Activated T-cell treated with anti-CD3 and anti-CD28 coated beads for 1 hour (primary cell): ENCODE measurements at places on chromosomes 2 and 18.

DNA sequence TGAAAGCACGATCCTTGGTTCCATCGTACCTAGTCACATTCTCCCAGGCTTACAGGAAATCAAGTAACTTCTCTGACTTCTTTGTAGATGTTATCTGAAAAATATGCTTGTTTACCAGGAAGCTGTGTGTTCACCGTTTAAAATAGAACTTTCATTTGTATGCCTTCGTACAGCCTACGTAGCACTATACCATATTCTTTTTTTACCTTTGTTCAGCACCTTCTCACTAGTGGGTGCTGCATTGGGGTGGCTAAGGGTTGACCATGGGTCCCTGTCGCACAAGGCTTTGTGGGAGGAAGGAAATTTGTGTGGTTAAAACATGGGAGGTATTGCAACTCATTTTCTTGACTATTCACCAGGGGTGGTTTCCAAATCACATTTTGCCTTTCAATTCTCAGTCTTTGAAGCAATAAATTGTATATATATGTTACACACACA, 16.6 kb downstream of the MALT1 start:
- no peak for DNase-seq

DNA sequence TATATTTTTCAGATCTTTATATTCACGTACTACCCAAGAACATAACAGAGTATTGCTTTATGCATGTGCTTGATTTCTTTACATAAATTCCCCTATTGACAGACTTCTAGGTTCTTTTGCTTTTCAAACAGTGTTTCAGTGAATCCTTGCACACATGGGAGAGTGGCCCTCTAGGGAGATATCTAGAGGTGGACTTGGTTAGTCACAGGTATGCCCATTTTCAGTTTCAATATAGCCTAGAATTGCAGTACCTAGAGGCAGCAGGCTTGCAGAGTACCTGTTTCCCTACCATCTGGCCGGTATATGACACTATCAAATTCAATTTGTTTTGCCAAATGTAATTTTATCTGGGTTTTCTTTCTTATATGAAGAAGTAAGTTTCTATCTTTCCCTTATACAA, 36.8 kb downstream of the EML6 start:
- DNase-seq = no peak

DNA sequence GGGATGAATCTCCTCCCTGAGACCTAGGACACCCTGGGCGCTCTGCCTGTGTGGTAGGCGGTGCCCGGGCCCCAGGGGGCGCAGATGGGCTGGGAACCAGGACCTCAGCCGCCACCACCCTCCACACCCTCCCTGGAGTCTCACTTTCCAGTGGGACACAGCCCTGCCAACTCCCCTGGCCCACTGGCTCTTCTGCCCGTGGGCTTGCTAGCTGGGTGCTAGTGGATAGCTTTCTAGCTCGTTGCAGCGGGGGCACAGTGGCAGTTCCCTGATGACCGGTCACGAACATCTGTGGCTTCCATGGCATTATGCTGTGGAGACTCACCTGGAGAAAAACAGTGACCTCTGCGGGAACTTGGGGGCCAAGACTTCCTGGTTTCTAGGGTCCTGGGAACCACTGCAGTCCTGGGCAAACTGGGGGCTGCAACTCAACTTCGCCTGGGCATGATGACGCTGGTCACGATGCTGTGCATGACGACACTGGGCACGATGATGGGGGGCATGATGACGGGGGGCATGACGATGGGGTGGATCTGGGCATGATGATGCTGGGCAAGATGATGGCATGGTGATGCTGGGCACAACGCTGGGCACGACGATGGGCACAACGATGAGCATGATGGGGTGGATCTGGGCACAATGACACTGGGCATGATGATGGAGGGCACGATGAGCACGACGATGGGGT, 31.0 kb upstream of the ALLC start:
- no peak for DNase-seq

DNA sequence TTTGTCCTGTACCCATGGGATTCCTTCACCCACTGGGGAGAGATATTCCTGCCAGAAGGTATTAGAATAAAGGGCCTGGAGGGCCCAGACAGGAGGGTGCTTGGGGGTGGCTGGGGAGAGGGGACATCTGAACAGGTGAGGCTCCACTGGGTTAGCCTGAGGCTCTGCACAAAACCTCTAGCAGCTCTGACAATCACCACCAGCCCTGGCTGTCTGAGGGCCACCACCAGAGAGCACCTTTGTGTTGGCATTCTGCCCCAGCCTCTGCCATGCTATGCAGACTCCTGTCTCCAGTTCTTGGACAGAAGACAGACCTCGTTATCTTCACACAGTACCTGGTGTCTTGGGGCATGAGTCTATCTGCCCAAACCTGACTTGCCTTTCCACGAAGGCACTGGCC, 25.3 kb downstream of the SLC16A14 start:
- no peak for DNase-seq

DNA sequence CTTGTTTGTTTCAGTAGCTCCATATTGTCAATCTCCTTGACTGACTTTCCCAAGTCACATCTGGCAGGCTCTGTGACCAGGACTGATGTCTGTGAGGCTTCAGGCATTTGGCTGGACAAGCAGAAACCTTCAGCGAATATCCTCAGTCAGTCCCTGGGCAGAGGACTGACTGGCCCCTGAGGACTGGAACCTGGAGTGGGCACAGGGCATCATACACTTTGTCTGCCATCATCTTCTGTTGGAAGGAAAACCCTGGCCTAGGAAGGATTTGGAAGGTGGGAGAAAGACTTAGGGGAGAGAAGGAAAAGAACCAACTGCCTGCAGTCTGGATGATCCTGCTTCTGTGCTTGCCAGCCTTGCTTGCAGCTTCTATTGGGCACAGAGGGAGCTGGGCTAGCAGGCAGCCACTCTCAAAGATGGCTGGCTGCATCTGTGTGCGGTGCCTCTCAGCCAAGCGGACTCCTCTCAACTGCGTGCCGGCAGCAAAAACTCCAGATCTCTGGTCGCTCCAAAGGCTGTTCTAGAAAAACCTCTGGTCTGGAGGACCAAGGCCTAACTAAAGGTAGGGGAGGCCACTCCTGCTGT, 126.8 kb downstream of the MARCHF4 start:
- no peak for DNase-seq

DNA sequence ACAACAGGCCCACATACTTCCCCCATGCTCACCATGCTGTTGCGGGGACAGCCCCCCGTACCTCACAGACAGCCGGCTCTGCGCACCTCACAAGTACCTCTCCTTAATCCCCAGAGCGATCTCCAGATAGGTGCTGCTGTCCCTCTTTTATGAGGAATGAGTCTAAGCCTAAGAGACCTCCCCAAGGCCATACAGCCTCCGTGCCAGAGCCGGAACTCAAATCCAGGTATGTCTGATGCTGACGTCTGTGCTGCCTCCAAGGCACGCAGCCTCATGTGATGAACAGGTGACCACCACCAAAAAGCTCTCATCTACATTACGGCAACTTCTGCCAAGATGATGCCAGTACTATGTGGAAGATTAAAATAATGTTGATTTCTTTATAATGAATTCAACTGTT, 85.2 kb downstream of the EIPR1 start:
- DNase-seq = no peak

- no peak for DNase-seq
These were observed 87.2 kb downstream of the CTAGE1 start for GRCh38 chr18:22330508-22330907.

- no peak for DNase-seq
These were observed 70.9 kb downstream of the AAK1 start for GRCh38 chr2:69572641-69573040.

- DNase-seq = no peak
These were observed 88.7 kb downstream of the TGOLN2 start for GRCh38 chr2:85239102-85239501.

DNA sequence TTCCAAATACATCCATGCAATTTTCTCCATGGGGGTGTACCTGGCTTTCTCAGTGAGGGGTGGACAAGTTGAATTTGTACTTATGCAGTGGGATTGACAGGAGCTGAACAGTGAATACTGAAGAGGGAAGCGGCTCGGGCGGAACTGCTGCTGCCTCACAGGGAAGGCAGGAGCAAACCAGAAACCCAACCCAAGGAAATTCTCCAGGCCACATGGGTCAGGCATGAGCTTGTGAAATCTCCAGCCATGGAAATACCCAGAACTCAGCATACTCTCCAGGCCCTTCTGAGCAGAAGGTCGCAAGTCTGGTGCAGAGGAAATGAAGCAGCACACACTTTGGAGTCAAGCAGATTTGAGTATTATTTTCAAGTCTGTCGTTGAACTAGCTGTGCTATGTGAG, 26.5 kb upstream of the INO80C start:
- no peak for DNase-seq

DNA sequence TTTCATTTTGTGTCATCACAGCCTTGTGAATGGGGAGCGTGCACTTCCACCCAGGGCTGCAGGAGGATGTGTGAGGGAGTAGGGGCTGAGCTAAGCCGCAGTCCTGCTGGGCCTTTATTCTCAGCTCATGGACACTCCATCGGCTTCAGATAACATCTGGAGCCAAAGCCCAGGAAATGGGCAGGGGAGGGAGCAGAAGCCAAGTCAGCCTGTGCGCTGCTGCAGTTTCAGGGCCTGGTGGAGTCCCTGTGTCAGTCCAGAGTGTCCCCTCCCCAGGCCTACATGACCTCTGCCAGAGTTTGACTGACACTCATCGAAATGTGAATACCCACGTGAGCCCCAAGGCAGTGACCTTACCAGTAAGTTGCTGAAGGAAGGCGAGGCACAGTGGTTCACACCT, 242.2 kb downstream of the LOXHD1 start:
- DNase-seq = no peak

- no peak for DNase-seq
These were observed 94.1 kb downstream of the FAM161A start for GRCh38 chr2:61759718-61760117.

- no peak for DNase-seq
These were observed 56.4 kb upstream of the MGAT5 start for GRCh38 chr2:134197445-134197844.

DNA sequence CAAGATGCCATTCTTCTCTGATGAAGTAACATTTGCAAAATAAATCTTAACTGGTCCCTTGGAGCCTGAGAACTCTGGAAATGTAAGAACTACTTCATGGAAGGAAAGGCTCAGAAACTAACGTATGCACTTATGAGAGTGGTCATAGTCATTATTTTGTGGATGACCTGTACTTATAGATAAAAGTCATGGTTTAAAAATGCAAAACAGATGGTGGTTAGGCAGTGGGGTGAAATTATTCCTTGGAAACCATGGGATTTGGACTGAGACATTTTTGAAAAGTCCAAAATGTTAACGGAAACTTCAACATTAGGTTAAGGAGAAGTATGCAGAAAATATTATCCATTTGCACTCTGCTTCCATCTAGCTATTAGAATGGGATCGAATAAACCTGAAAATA, 223.0 kb downstream of the ICOS start:
- no peak for DNase-seq

DNA sequence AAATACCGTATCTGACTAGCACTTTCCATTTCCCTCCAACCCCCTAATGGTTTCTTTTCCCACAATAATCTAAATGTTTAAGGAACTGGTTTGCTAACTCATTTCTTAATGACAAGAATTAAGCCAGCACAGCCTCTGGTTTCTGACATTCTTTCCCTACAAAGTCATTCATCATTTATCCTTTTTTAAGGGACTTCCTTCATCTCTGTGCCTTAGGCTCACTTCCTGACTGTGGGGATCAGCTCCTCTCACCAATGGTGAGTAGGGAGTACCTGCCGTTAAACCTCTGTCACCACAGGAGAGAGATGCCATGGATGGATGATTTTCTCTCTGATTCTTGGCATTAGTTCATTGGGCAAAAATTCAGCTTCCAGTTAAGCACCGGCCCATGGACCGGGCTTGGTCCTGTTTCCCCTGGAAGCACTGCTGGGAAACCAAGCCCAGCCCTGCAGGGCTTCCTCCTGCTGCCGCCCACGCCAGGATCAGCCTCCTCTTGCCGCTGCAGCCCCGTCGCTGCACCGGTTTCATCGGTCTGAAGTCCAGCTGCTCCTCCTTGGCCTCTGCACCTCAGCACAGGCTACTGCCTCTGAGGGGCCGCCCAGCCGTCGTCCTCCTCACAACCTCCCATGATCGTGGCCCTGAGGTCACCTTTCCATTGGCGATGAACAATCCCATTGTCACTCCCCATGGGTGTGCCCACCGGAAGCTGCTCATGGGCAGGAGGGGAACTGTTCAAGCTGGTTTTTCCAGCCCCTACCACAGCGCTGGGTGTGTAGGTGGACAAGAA, 64.0 kb upstream of the ZNF516 start:
- DNase-seq = no peak

- DNase-seq = no peak
These were observed 591.6 kb downstream of the DSC3 start for GRCh38 chr18:30450927-30451326.
